ENCODE measurements at places on chromosomes 1 and 21.
A peak's percentile ranks its signal among the peaks of the same experiment; 100 is the strongest.

DNA sequence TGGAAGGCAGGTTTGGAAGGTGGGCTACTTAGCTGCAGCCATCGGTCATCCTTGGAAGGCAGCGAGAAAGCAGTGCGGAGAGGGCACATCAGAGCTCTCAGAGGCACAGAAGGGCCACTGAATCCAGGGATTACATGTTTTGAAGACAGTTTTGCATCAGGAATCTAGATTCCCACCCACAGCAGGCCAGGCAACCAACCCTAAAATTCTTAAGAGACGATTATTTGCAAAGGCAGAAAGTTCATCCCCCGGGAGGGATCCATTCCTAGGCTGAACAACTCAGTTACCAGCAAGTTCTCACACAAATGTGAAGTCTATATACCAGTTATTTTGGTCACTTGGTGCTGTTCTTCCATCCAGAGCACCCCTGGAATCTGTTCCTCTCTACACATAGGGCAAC lies 457.3 kb upstream of the VAMP3 start:
- peak; percentile 42 for DNase-seq

- DNase-seq = no peak
These were observed 4.5 kb upstream of the LEFTY2 start for GRCh38 chr1:225945564-225945963.

DNA sequence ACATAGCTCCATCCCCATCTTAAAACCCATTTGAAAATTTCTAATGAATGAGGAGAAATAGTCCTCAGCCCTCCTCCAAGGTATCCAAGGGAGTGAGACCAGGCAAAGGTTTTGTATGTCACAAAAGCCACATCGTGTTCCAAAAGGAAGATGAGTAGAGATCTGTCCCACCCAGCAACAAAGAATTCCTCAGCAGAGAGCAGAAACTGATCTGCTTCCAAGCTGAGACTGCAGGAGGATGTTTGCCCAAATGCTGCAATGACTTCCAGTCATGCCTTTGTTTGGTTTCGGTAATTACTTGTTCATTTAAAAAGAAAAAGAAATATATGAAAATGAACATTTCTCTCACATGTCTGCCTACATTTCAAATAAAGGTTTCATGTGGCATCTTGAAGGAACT lies 186.9 kb downstream of the SETD4 start:
- no peak for DNase-seq

DNA sequence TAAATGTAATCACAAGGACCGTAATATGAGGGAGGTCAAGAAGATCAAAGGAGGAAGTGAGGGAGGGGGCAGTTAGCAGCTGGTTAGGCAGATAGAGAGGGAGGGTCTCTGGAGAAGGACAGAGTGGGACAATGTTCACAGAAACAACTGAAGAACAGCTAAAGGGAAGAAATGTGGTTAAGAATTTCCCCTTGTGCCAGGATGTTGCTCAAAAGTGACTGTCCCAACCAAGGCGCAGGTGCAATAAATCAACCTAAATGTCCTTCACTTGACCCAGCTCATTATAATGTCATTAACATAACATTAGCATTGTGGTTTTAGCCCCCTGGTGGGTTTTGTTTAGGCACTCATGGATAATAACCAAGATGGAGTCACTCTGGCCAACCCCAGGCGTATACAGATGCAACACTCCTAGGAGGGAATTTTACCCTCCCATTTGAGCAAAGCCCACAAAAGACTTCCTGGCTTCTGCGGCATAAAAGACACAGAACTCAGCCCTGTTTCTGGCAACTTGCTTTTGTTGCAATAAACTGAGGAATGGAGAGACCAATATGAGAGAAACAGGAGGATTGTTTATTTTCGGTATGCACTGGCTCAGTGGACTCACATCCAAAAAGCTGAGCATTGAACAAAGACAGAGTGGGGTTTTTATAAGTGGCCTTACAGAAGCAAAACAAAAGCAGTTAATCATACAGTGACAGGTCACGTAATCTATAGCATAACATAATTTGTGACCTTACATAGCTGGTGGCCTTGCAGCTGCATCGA lies 7.3 kb upstream of the CA6 start:
- DNase-seq = no peak

DNA sequence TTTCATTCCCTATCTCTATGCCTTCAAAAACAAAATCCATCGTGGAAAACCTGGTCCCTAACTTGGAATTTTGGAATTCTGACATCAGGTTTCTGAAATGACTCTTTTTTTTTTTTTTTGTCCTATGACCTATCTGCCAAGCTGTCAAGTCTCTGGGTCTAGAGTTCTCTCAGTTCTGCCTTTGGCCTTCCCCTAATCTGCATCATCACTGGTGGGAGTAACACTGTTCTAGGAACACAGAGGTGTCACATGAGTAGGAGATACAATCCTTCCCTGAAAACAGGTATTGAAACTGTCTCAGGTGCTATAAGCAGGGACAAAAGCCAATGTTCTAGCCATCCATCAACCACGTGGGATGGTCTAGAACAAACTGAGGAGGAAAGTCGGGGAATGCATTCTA lies 142.0 kb upstream of the ATP1B1 start:
- DNase-seq = no peak

- no peak for DNase-seq
These were observed 70.6 kb downstream of the TMEM53 start for GRCh38 chr1:44603718-44604117.

- DNase-seq = peak; percentile 47
These were observed 16.1 kb downstream of the EIF2B3 start for GRCh38 chr1:44970317-44970716.

DNA sequence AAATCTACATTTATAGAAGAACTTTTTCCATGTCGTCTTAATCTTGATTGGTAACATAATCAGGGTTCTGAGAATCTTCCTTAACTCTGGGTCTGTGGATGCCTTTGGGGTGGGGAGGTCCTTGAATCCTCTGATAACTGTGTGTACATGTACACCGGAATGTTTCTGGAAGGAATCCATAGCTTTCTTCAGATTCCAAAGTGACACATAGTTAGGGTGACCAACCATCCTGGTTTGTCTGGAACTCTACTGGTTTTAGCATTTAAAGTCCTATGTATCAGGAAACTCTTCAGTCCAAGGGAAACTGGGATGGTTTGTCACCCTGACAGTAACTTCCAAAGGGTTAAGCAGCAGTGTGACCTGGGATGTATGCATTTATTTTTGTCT lies 16.8 kb downstream of the STRIP1 start:
- DNase-seq = peak; percentile 29

DNA sequence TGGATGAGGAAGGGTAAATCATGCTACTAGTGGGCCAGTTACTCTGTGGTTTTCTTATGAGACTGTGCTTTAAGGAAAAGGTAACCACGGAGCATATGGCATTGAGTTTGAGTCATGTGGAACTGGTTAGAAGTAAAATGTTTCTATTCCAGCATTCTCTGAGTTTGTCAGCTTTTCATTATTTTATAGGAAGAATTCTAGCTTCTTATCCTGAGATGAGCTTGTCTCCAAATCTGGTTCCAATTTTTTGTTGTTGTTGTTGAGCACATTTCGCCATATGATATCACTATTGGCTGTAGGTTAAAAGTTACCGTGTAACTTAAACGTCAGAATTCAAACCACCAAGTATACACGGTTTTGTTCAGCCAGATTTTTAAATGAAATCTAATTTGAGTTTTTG lies 69.9 kb downstream of the ATF6 start:
- peak; percentile 89 for DNase-seq

DNA sequence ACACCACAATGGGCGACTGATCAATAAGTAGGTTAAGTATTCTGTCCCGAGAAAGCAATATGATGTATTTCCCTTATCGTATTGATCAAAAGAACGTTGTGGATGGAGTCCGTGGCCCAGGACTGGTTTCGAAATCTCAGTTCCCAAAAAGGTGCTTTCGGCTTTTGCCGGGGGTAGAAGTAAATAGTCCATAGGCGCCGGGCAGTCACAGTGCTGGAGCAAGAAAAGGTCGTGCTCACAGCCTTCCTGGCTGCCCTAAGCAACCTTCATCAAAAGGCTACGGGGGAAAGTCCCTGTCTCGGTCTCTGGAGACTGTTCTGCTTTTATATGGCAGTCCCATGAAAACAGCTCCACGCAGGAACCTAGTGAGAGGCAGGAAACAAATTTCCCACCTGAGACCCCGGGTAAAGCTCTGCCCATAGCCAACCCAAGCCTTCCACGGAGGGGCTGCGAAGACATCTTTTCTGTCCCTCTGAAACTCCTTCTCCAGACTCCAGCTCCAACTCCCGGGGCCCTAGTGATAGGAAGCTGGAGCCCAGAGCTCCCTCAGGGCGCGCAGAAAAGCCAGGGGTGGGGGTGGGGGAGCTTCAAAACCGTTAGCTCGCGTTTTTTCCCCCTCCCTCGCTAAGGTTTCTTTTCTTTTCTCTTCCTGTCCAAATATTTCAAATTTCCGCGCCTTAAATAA lies 7.0 kb downstream of the CDKN2C start:
- DNase-seq = peak; percentile 57

DNA sequence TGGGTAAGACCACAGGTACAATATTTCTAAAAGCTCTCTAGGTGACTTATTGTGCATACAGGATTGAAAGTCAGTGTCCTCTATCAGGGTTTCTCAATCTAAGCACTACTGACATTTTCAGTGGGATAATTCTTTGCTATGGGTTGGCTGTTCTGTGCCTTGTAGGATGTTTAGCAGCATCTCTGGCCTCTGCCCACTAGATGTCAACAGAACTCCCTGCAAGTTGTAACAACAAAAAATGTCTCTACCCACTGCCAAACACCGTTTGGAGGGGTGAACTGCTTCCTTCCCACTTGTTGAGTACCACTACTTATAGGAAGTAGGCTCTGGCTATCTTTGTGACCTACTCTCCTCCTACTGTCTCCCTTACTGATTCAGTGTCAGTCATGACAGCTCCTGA lies 90.1 kb upstream of the ZRANB2 start:
- DNase-seq = no peak
